Activated B cell treated with CpG ODN at 0.5 μM for 24 hours (primary cell): ENCODE measurements at places on chromosomes 11 and 22. TPM values are rescaled to one million over a fixed set of nuclear protein-coding genes. Genes with fewer than 3 reads are reported as not detected.

SCN4B gene
- not detected in 2 replicates for total RNA-seq

TUB gene
- total RNA-seq, result not detected in 2 replicates

HORMAD2 gene
- not detected in 2 replicates for total RNA-seq

NAALAD2 gene
- total RNA-seq, result not detected in 2 replicates

PIK3IP1 gene
- 20.3 and 21.0 TPM in 2 replicates for total RNA-seq

OR52A1 gene
- total RNA-seq, result not detected in 2 replicates

TM7SF2 gene
- total RNA-seq, result 24.6 and 25.4 TPM in 2 replicates

FXYD2 gene
- total RNA-seq, result 40.4 and 44.6 TPM in 2 replicates

BARX2 gene
- total RNA-seq, result not detected in 2 replicates

OR52H1 gene
- 0.20 and 0.22 TPM in 2 replicates for total RNA-seq

POLA2 gene
- 37.1 and 43.4 TPM in 2 replicates for total RNA-seq

OR8G5 gene
- total RNA-seq, result not detected in 2 replicates

DDTL gene
- total RNA-seq, result 2.4 and 3.1 TPM in 2 replicates

BTBD18 gene
- total RNA-seq, result not detected in 2 replicates

ZP1 gene
- not detected in 2 replicates for total RNA-seq

PANX3 gene
- not detected in 2 replicates for total RNA-seq

OR52I1 gene
- total RNA-seq, result not detected in 2 replicates

AIFM3 gene
- 0.86 and 1.3 TPM in 2 replicates for total RNA-seq

PRR14L gene
- total RNA-seq, result 49.7 and 59.5 TPM in 2 replicates

SLC15A3 gene
- total RNA-seq, result 76.4 and 77.8 TPM in 2 replicates

OR8K5 gene
- total RNA-seq, result not detected in 2 replicates

MS4A7 gene
- total RNA-seq, result 43.1 and 51.1 TPM in 2 replicates

OR8A1 gene
- not detected in 2 replicates for total RNA-seq

GP1BB gene
- not detected in 2 replicates for total RNA-seq

OR2AG1 gene
- not detected in 2 replicates for total RNA-seq

TRIM49 gene
- not detected in 2 replicates for total RNA-seq

KDM4E gene
- total RNA-seq, result not detected in 2 replicates

NLRP14 gene
- total RNA-seq, result 0.11 and 0.12 TPM in 2 replicates

RAPSN gene
- total RNA-seq, result 1.1 and 3.5 TPM in 2 replicates

CEP126 gene
- total RNA-seq, result 1.4 and 1.5 TPM in 2 replicates

SLC29A2 gene
- 13.5 and 17.1 TPM in 2 replicates for total RNA-seq

C22orf31 gene
- total RNA-seq, result not detected in 2 replicates

CLDN25 gene
- not detected in 2 replicates for total RNA-seq

GAB4 gene
- 0.29 TPM in 1 of 2 replicates, not detected in the other for total RNA-seq
